ENCODE measurements at places on chromosomes 7 and 10.

DNA sequence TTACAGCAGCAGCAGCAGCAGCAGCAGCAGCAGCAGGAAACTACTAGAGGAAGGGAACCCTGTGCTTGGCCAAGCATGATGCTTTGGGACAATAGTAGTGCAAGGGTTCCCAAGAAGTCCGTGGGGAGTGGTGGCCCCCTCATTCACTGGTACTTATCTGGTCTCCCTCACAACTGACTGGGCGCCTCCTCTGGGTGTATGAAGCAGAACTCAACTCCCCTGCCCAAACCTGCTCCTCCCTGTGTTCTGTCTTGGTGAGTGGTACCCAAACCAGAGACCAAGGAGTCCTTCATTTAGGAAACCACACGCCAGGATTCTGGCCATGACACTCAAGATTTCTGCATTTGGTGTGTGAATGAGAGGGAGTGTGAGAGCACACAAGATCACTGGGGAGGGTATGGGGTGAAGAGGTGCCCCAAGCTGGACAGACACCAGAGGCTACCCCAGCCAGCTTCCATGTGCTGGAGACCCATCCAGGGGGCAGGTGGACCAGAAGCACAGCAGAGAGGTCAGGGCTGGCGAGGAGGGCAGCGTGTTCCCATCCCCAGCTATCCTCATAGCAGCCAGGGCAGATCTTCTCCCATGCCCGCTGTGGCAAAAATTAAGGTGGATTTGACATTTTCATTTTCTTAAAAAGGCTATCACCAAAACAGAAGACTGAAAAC lies 10.6 kb upstream of the ZNF777 start:
- DNase-seq: no peak

GRCh38 chr7:151900591-151900985 lies 23.7 kb upstream of the PRKAG2 start:
- no peak for DNase-seq

DNA sequence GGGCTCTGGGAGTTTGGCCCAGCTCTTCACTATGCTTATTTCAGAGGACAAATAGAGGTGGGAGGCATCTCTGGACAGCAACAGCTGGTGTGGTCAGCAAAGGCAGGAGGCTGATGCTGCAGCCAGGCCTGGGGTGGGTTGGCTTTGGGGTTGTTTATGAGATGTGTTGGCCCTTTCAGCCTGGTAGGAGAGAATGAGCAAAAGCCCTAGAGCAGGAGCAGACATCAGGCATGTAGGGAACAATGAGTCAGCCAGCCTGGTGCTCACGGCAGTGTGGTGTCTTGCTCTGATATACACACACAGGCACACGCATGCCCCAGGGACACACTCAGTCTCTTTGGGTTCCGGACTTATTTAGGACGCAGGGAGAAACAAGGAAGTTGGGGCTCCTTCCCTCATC lies 157.1 kb downstream of the PRKCQ start:
- peak; percentile 74 for DNase-seq

DNA sequence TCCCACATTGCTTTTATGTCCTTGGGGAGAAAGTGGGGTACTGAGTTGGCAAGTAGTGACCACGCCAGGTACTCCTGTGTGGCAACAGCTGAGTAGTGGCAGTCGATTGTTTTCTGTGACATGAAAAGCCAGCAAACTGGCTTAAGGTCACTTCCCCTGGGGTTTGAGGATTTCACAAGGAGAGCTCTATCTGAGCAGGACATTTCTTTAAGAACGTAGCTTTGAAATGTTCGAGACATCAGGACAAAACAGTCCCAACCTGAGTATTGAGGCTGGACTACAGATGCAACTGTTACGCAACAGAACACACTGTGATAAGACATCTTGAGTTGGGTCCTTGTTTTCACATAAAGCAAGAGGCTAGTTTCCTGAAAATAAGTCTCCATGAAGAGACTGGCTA lies 146.7 kb upstream of the KLF14 start:
- DNase-seq: peak; percentile 47

- DNase-seq: no peak
Measured at GRCh38 chr7:142123184-142123583, 11.7 kb downstream of the MGAM2 start.

- no peak for DNase-seq
Measured at GRCh38 chr10:48885376-48885775, 54.3 kb downstream of the LRRC18 start.
